ENCODE measurements at places on chromosomes 2 and 18.

- DNase-seq, result no peak
These were observed 245.8 kb downstream of the ETAA1 start for GRCh38 chr2:67642961-67643360.

DNA sequence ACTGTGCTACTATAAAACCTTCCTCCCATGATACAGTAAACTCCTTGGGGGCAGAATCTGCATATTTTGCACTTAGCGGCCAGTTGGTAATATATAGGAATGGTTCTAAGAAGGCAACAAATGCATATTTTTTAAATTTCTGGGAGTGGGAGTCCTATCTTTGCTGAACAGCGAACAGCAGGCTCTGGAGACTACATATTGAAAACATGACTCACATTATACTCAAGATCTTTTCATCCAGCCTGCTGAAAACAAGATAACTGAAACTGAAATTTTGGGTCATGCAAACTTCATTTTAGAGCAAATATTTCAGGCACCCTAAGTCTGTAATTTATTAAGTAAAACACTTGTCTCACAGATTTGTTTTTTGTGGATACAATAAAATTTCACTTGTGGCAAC is 122.2 kb downstream of the SATB2 start:
- DNase-seq, result no peak

- DNase-seq, result no peak
These were observed 42.5 kb downstream of the SPATS2L start for GRCh38 chr2:200348897-200349563.

DNA sequence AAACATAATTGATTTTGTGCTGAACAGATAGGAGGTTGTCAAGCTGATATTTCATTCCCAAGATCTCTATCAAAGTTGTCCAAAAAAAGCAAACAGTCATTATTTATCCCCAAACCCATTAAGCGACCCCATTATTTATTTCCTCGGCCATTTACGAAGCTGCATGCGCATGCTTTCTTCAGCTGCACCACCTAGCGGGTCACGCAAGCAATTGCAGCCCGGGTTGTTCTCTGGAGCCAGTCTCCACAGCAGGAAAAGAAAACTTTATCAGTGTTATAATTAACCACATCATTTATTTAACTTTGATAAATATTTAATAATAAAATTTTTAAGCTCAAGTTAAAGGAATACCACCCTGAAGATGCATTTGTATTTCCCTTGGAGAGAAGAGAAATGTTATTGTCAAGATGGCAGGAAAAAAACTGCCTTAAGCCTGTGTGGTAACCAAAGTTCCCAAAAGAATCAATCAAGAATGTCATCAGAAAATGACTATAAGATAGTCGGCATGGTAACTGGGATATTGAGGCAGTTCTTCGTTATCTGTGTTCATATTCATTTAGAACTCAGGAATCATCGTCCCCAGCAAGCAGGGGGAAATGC is 304.7 kb downstream of the FBXO15 start:
- DNase-seq, result peak; percentile 61

- DNase-seq, result no peak
These were observed 188.7 kb upstream of the SIX3 start for GRCh38 chr2:44752761-44753160.

- no peak for DNase-seq
These were observed 24.1 kb downstream of the EPB41L3 start for GRCh38 chr18:5519448-5520298.

DNA sequence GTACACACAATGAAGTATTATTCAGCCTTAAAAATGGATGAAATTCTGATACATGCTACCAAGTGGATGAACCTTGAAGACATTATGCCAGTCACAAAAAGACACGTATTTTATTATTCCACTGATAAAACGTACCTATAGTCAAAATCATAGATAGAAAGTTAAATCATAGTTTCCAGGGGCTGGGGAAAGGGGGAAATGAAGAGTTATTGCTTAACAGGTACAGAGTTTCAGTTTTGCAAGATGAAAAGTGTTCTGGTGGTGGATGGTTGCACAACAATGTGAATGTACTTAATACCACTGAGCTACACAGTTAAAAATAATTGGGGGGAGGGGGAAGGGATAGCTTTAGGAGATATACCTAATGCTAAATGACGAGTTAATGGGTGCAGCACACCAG is 279.0 kb upstream of the STON1 start:
- DNase-seq, result no peak

DNA sequence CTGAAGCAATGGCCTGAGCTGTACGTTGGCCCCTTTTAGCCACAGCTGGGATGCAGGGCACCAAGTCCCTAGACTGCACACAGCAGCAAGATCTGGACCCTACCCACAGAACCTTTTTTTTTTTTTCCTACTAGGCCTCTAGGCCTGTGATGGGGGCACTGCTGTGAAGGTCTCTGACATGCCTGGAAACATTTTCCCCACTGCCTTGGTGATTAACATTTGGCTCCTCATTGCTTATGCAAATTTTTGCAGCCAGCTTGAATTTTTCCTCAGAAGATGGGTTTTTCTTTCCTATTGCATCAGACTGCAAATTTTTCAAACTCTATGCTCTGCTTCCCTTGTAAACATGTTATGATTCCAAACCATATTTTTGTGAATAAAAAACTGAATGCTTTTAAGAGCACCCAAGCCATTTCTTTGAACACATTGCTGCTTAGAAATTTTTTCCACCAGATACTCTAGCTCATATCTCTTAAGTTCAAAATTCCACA is 33.5 kb downstream of the PDE1A start:
- no peak for DNase-seq

DNA sequence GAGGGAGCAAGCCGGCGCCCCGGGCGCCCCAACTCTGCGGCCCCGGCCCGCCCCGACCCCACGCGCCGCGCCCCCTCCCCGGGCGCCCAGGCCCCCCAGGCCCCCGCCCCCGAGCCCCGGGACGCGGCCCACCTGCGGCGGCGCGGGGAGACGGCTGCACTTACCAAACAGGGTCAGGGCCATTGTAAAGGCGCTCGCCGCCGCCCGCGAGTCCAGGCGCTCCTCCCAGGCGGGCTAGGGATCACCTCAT is 526 bp downstream of the CHN1 start:
- DNase-seq, result no peak

GRCh38 chr2:102070058-102070642 is 72.4 kb upstream of the IL1R1 start:
- no peak for DNase-seq

GRCh38 chr2:233802132-233802815 is 24.1 kb downstream of the MROH2A start:
- DNase-seq, result no peak

DNA sequence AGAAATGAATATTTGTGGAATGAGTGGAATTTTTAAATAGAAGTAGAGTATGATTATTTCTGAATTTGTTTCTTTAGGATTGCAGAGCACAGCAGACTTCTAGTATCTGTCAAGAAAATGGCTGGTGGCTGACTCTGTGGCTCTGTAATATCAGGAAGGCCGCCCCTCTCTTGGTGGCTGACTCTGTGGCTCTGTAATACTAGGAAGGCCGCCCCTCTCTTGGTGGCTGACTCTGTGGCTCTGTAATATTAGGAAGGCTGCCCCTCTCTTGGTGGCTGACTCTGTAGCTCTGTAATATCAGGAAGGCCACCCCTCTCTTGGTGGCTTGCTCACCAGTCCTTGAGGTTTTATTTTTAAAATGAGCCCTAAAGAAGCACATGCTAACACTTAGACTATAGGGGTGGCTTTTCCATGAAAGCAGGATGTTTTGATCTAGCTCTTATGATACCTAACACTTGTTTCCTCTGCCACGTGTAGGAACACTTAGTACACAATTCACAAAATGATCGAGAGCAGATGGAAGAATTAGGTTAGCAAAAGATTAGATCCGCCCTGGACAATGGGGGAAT is 85.1 kb upstream of the TTC39C start:
- no peak for DNase-seq

- DNase-seq, result no peak
These were observed 334.5 kb upstream of the MMADHC start for GRCh38 chr2:149921911-149922616.

DNA sequence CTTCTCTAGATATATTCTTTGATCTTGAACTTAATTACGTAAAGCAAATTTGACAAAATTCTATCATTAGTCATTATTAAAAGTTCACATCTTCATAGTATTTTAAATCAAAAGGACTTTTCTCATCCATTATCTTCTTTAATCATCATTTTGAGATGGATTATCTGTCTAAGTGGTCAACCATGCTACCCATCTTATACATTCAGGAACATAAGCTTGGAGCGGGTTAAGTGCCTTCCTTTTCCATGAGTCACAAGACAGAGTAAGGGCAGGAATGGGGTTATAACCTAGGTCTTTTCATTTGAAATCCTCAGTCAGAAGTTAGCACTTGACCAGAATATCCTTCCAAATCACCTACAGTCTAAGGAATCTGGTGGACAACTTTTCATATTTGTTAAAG is 297.1 kb downstream of the TCF4 start:
- DNase-seq, result no peak

GRCh38 chr2:12710301-12710700 is 6.4 kb upstream of the TRIB2 start:
- DNase-seq, result no peak

GRCh38 chr18:48888773-48889080 is 62.0 kb downstream of the SMAD7 start:
- DNase-seq, result peak; percentile 17

GRCh38 chr18:40414155-40414754 is 1540.8 kb upstream of the PIK3C3 start:
- DNase-seq, result no peak

- no peak for DNase-seq
These were observed 5.0 kb downstream of the SPIRE1 start for GRCh38 chr18:12652861-12653401.

- DNase-seq, result no peak
These were observed 33.8 kb upstream of the TMEM17 start for GRCh38 chr2:62539606-62540407.

DNA sequence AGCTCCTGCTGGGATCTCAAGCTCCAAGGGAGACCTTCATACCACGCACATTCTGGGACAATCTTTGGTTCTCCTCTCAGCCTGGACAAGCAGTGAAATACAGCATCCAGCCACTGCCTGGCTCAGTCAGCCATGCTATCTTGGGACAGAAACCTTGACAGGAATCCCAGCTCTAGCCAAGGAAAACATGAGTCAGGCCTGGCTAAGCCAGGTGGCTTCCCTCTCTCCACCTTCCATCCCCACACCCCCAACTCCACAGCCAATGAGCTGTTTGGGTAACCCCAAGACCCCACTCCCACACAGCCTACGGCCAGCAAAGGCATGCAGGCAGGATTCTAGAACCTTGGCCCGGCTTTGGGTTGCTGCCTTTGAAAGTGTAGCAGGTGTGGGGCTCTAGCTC is 64.9 kb downstream of the MCFD2 start:
- no peak for DNase-seq

DNA sequence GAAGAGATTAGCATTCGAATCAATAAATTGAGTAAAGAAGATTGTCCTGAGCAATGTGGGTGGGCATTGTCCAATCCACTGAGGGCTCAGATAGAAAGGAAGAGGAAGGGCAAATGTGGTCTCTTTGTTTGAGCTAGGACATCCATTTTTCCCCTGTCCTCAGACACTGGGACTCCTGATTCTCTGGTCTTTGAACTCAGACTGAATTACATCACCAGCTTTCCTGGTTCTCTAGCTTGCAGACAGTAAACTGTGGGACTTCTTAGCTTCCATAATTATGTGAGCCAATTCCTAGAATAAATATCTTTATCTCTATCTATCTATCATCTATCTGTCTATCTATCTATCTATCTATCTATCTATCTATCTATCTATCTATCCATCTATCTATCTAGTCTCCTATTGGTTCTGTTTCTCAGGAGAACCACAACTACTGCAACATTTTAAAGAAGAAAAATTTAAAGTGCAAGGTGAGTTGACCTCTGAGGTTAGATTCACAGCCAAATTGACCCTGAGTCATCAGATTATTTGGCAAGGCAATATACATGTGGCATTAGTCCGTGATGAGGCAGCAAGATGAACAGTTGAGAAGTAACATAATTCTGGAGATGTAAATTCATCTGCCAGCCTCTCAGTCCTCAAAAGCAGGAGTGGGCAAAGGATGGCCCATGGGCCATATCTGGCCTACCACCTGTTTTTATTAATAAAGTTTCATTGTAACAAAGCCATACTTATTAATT is 191.4 kb downstream of the PDE11A start:
- no peak for DNase-seq

GRCh38 chr2:17584689-17585088 is 44.2 kb downstream of the VSNL1 start:
- no peak for DNase-seq

- no peak for DNase-seq
These were observed 31.8 kb downstream of the TGIF1 start for GRCh38 chr18:3481696-3482210.

DNA sequence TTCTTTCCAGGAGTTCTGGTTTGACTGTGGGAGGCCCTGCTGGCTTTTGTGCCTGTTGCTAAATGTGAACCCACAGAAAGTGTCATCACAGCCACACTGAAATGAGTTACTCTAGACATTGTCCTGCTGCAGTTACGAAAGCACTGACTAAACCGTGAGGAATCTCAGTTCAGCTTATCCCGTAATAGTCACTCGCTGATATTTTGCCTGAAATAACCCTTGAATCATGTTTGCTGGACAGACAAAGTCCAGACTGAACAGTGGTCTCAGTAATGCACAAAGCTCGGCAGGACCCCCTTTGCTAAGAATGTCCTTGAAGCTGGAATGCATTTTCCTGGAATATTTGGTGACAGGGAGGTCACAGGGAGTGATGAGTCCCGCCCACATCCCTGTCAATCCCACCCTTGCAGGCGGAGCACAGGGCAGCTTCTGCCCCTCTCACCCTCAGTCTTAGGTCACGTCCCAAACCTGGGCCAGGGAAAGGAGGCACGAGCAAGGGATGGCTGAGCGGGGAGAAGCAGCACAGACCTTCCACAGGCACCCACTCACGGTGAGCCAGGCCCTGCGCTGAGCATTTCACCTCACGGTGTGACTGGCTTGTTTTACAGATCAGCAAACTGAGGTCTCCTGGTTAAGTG is 53.4 kb downstream of the ADI1 start:
- DNase-seq, result no peak

- DNase-seq, result no peak
These were observed 674.8 kb upstream of the ZEB2 start for GRCh38 chr2:145194673-145195072.

DNA sequence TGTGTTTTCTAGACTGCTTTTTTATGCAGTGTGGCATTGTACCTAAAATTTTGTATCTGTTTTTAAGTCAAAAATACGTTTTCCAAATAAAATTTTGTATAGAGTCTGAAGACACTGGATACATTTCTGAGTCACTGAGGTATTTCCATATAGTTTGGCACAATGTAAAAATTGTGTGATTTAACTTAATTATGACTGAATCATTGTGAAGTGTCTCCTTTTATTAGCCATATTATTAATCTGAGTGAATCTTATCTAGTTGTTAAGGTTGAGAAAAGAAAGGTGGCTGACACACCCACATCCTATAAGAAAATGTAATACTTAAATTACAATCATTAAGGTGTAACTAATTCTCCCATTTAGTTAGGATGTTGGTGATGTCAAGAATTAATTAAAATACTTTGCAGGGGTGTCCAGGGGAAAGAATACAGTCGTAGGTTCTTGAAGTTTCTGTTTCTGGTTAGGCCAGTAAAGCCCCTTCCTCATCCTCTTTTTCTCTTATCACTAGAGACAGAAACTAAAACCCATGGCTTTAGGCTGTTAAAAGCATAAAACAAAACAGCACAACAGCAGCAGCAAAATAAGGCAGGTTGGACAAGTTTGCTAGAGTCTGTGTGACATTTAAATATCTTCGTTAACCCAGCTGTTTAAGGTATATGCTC is 71.6 kb downstream of the UBE2E3 start:
- no peak for DNase-seq
